ENCODE measurements at places on chromosomes 6 and 20. TPM values are rescaled to one million over a fixed set of nuclear protein-coding genes. Genes with fewer than 3 reads are reported as not detected.

ADTRP gene
- total RNA-seq = 1.3 TPM

ZSWIM1 gene
- 4.5 TPM for total RNA-seq

SEMG1 gene
- not detected for total RNA-seq

TOP1 gene
- 27.0 TPM for total RNA-seq

LTA gene
- total RNA-seq = not detected

ZFP57 gene
- total RNA-seq = not detected

SCUBE3 gene
- under 0.01 TPM for total RNA-seq

ZBTB12 gene
- total RNA-seq = 13.2 TPM

PXDC1 gene
- total RNA-seq = 52.7 TPM

TRIM10 gene
- total RNA-seq = not detected

PPP2R5D gene
- 27.1 TPM for total RNA-seq

PGC gene
- total RNA-seq = not detected

CTCFL gene
- total RNA-seq = not detected

NKAPL gene
- 3.3 TPM for total RNA-seq

NKX2-4 gene
- total RNA-seq = not detected

CLPSL2 gene
- total RNA-seq = not detected

PI3 gene
- total RNA-seq = not detected
